Mesenteric fat pad (tissue), 1 donor: ENCODE measurements at places on chromosomes 4 and X. TPM values are rescaled to one million over a fixed set of nuclear protein-coding genes. Genes with fewer than 3 reads are reported as not detected.

DNA sequence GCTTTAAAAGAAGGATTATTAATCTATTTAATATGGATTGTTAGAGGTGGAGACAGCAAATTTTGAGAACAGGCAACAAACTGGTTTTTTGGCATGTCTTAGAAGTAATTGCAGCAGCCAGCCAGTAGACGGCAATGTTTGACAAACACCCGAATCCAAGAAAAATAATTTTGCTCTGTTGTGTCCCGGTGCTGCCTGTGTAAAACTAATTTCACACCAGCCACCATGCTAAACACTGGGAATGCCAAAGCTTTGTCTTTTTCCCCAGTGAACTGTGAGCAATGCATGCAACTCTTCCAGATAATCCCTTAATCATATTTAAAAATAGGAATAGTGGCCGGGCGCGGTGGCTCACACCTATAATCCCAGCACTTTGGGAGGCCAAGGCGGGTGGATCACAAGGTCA lies 25.9 kb downstream of the SMIM31 start:
- DNase-seq, result no peak

GRCh38 chr4:113641025-113641431 lies 120.5 kb downstream of the CAMK2D start:
- no peak for DNase-seq

- DNase-seq, result no peak
Measured at GRCh38 chr4:40394236-40394635, 59.1 kb downstream of the CHRNA9 start.

DNA sequence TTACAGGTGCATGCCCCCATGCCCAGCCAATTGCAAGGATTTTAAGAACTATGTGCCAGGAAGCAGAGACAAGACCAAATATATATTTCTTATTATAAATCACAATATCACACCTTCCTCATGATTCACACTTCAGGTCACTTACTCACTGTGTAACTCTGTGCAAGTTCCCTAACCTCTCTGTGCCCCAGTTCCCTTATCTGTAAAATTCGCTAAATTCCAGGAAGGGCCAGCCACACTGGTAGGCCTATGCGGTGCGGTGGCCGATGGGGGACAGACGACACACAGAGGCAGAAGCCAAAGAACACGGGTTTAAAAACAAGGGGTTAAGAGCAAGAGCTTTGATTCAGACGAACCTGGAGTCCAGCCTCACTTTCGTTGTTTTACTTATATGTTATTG lies 2.8 kb downstream of the TRIM2 start:
- no peak for DNase-seq

DNA sequence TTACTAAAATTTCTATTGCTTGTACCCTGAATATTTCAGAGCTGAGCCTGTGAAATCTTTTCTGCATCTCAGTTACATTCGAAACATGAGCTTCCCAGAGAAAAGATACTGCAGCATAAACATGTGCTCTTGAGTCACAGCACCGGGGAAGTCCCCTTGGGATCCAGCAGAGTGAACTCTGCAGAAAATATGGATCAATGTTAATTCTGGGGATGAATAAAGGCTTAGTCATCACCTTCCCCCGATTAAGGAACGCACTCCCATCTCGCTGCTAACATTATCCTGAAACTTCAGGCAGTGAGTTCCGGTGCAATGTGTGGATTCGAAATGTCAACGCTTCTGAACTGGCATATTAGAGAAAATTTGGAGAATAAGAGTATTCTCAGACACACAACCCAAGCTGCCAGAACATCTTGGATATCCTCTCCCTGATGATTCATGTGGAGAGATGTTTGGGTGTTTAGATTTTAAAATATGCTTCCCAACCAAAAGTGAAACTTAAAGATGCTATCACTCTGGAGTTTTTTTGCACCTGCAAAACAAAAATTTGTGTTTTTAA lies 90.8 kb downstream of the IRF2 start:
- no peak for DNase-seq

- no peak for DNase-seq
Measured at GRCh38 chrX:153525451-153525850, 8.0 kb downstream of the ATP2B3 start.

DNA sequence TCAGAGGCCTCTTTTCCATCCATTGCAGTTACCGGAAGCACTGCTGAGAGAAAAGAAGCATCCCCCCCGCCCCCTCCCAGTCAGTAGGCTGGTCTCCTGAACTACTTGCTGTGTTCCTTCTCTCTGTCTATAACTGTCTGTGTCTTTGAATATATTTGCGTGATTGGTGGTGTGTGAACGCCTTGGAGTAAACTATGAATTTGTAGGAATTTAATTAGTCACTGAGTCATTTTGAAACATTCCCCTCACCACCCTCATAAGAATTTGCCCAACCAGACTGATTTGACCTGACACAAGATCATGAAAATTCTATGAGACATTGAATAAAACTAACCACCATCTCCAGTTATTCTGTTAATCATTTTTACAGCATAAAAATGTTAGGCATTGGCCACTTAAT lies 6.7 kb upstream of the NXF3 start:
- no peak for DNase-seq

DNA sequence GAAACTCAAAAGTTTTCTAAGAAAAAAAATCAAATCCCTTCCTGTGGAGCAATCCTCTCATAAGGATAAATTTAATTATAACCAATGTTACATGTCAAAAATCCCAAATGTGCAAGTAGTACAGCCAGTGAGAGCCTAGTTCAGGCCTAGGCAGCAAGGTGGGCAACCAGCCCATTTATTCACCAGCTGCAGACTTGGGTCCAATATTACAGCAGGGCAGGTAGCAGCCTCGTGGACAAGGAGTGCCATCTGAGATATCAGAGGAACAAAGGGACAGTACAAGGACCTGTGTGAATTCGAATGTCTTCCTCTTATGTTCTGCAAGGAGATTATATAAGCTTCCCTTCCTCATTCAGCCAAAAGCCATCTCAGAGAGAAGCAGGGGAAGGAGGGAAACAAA lies 6.6 kb downstream of the HELQ start:
- DNase-seq, result no peak

GRCh38 chr4:18021470-18021719 lies 160 bp downstream of the LCORL start:
- DNase-seq, result no peak

GRCh38 chr4:81319657-81320056 lies 104.6 kb upstream of the PRKG2 start:
- DNase-seq, result no peak

GRCh38 chr4:11050766-11051165 lies 366.2 kb upstream of the CLNK start:
- no peak for DNase-seq

- DNase-seq, result no peak
Measured at GRCh38 chr4:38129460-38130227, 169.4 kb downstream of the PTTG2 start.

- no peak for DNase-seq
Measured at GRCh38 chr4:1523907-1524636, 117.8 kb upstream of the NKX1-1 start.

Gene STK32B
- total RNA-seq, result 4.3 TPM

Gene LRP2BP
- total RNA-seq, result 0.64 TPM

Gene KLHL15
- total RNA-seq, result 10.0 TPM

Gene ARHGAP6
- 9.5 TPM for total RNA-seq

Gene PLP1
- total RNA-seq, result 0.26 TPM

Gene FBXO8
- 26.6 TPM for total RNA-seq

Gene GPRASP1
- total RNA-seq, result 4.0 TPM

Gene CDK16
- total RNA-seq, result 80.6 TPM

Gene SSX3
- not detected for total RNA-seq
